Stimulated activated CD4-positive, alpha-beta T cell treated with anti-CD3 and anti-CD28 coated beads, Interleukin-2, amount 100 ng/mL, for 48 hours (primary cell): ENCODE measurements at places on chromosomes 7 and 10.
A peak's percentile ranks its signal among the peaks of the same experiment; 100 is the strongest.

DNA sequence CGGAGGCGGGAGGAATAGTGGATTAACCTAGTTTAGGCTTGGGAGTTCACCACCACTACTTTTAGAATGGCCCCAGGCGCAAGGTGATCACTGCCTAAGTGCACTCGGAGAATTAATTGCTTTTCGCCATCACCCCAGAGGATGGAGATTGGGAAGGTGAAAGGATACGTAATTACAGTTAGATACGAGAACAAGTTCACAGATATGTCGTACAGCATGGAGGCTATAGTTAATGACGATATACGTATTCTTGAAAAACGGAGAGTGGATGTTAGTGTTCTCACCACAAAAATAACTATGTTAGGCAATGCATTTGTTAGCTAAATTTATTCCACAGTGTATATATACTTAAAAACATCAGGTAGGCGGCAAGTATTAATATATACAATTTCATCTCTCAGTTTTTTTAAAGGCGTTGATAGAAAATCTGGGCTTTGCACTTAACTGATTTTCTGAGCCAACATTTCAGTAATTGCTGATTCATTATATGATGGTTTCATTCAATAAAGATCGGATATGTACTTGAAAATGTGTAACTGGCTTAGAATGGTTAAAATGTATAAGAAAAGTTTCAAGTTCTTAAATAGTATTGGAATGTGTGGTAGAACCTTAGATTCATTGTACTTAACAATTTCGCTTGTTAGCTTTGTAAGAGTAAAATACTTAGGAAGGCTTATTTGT lies 683 bp downstream of the CDC123 start:
- DNase-seq = no peak

DNA sequence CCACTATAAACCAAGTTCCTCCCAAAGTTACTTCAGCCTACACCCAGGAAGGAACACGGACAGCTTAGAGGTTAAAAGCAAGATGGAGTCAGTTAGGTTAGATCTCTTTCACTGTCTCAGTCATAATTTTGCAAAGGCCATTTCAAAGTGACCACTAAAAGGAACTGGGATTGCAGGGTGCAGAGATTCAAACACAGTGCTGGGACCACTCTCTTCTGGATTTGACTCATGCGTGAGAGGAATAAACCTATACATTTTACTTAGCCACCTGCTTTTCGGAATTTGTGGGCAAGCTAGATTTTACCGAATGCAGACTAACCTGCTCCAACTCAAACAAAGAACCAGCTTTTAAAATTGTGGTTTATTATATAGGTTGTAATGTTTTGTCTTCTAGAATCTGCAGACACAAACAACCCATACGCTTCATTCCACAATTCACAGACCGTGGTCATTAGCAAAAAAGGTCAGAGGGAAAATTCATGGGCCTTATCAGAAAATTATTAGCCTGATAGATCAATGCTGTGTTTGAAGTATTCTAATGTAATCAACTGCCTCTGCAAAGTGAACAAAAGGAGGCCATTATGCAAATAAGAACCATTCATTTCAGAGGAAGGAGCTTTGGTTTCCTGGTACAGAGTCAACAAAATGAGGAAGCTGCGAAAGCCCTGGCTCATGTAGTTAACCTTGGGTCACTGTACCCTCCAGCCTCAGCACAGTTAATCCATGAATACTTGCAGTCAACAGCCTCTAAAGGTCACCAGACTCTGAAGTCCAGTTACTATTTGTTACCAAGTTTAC lies 342.7 kb upstream of the KLF6 start:
- no peak for DNase-seq

DNA sequence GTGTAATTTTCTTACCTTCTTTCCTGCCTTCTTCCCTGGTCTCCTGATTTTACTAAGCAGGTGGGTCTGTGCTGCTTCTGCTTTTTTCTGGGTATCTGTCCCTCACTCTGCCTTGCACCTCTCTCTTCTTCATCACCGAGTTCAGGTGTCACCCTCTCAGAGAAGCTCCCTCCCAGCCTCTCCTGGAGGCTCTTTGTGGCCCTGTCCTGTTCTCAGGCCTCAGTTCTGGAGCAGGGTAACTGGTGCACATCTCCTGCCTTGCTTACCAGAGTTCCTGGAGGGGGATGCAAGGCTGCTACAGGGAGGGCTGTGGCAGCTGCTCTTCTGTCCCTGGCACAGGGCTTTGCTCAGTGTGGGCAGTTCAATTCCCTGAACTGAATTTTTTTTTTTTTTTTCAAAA lies 66.1 kb downstream of the RBM33 start:
- no peak for DNase-seq

GRCh38 chr10:17768496-17768895 lies 16.5 kb downstream of the TMEM236 start:
- DNase-seq = no peak

GRCh38 chr10:132212816-132213215 lies 26.1 kb downstream of the DPYSL4 start:
- DNase-seq = no peak

DNA sequence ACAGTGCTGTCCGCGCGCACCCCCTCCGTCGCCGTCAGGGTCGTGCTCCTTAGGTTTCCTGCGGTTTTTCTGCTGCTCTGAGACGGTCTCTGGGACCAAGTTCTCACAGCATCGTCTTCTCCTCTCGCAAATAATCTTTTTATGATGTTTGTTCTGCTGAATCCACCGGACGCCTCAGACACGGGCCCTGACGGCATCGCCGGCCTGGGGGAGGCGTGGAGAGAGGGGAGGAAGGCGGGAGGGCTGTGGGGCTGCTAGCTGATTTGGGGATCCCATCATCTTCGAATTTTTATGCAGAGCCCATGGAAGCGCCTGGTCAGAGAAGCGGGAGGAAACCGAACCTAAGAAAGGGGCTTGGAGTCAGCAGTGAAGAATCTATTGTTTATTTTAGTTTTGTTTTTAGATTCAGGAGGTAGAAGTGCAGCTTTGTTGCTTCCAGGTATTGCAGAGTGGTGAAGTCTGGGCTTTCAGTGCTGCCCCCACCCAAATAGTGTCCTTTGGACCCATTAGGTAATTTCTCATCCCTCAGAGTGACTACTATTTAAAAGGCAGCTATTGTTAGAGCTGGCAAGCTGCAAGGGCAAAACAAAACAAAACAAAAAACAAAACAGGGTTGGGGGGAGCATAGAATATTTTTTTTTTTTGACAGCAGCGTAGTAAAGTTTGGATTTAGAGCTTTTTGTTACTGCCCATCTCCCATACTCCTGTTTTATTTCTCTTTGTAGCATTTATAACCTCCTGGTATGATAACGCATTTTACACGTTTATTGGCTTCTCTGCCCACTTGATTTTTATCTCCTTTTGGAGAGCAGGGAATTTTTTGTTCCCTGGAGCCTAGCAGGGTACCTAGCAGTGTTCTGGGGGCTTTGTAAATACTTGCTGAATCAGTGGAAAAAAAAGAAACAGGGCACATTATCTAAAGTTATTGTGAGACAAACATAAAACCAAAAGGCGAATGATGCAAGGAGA lies 92.6 kb downstream of the SPAG6 start:
- no peak for DNase-seq

- DNase-seq = no peak
These were observed 1.4 kb downstream of the HPS6 start for GRCh38 chr10:102066399-102067088.

DNA sequence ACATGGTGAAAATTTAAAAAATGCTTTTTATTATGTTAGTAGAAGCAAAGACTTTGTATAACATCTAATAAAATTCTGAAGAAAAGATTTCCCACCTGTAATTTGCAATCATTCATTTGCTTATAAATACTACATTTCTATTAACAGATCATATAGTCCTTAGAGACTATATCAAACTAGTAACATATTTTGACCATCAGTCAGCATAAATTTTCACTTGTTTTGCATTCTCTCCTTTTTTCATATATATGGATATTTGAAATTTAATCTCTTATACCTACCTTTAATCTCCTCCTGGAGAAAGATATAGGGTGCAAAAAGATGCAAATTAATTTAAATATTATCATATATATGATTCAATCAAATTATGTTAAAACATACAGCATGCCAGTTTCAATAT lies 16.9 kb upstream of the TAS2R16 start:
- DNase-seq = no peak

DNA sequence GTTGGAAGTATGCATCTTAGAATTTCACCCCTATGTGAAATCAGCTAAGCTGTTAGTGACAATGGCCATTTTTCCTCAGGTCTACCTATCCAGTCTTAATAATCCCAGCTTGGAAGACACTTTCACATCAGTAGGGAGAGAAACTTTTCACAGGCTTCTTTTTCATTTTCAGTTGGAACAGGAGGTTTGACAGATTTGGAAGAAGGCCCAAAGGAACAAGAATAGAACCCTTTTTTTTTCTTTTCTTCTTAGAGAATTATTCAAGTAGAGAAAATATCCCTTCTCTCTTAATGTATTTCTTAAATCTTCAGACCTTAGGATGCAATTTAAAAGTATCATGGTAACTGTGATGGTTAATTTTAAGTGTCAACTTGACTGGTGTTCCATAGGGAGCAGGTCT lies 410.5 kb upstream of the C7orf33 start:
- no peak for DNase-seq

DNA sequence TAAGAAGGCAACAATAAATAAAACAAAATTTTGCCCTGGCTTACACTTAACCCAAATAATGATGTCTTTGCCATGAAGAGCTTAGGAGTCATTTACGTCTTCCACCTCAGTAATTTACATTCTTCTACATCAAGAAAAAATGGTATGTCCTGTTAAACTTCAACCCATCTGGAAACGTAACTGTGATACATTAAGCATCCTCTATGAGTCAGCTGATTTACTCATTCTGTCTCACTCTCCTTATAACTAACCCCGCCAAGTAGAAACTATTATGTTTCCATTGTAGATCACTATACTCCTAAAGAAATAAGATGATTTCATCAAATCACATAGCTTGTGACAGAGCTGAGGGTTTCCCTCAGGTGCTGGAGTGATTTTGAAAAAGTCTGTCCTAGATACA lies 330.7 kb downstream of the CDC14C start:
- no peak for DNase-seq

DNA sequence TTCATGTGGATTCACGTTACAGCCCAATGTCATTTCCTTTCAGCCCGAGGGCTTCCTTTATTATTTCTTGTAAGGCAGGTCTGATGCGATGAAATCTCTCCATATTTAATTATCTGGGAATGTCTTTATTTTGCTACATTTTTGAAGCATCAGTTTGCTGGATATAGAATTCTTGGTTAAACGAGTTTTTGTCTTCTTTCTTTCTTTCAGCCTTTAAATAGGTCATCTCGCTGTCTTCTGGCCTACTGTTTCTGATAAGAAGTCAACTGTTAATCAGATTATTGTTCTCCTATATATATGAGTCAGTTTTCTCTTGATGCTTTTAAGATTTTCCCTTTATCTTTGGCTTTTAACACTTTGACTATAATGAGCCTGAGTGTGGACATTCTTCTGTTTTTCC lies 184.7 kb downstream of the TMEM178B start:
- no peak for DNase-seq

- DNase-seq = no peak
These were observed 231.0 kb upstream of the LYZL1 start for GRCh38 chr10:29057822-29058331.

GRCh38 chr10:48266528-48266927 lies 8.0 kb downstream of the FRMPD2 start:
- DNase-seq = peak; percentile 4
